Fibroblast of skin of left biceps (primary cell): ENCODE measurements at places on chromosomes 12 and 14.

DNA sequence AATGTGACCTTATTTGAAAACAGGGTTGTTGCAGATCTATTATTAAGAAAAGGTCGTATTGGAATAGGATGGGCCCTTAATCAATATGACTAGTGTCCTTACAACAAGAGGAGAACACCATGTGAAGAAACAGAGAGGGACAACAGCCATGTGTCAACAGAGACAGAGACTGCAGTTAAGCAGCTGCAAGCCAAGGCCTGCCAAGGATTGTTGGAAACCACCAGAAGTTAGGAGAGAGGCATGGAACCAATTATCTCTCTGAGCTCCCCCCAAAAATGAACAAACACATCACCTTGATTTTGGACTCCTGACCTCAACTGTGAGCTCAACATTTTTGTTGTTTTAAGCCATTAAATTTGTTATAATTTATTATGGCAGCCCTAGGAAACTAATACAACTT is 214.6 kb upstream of the PRKD1 start:
- DNase-seq, result no peak

GRCh38 chr14:74942181-74942580 is 13.2 kb downstream of the PGF start:
- DNase-seq, result no peak

GRCh38 chr12:69396041-69396440 is 36.5 kb downstream of the YEATS4 start:
- DNase-seq, result no peak

DNA sequence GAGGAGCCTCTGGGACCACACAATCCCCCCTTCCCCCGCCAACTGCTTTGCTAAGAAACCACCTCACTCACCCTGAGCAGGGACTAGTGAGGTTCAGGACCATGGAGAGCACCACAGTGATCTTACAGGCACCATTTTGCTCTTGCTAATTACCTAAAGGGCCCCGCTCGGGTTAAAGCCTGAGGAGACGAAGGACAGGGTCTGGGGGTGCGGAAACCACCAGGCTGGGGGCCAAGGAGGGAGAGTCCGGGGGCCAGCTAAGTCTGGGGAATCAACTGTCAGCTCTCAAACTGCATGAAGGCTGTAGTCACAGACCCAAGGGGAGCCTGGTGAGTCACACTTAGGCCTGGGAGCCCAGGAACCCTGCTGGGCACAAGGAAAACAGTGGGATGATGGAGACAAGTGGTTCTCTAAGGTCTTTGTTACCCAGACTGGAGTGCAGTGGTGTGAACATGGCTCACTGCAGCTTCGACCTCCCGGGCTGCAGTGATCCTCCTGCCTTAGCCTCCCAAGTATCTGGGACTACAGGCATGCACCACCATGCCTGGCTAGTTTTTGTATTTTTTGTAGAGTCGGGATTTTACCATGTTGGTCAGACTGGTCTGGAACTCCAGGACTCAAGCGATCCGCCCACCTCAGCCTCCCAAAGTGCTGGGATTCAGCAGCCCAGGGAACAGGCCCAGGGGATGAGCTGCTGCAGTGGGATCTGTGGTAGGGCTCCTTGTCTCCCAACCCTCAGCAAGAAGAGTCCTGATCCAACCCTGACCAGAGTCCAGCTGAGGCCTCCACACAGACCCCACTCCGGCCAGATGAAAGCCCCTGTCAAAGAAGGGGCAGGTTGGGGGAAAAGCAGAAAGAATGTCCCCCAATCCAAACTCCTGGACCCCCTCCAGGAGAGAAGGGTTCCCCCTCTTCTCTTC is 98.8 kb downstream of the CALM1 start:
- peak; percentile 13 for DNase-seq

DNA sequence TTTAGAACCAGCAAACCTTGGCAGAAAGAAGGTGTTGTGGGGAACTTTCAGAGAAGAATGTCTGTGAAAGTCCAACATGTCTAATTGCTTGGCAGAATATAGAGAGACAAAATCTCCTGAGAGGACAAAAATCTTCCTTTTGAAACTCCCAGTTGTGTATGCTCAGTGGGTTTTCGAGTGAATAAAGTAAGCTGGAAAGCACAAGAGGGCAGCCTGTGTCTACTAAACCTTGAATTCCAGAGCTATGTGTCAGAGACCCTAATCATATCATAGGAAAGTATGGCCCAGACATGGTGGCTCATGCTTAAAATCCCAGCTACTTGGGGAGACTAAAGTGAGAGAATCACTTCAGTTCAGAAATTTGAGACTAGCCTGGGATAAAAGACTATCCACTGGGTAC is 661.2 kb downstream of the SLC16A7 start:
- peak; percentile 66 for DNase-seq

DNA sequence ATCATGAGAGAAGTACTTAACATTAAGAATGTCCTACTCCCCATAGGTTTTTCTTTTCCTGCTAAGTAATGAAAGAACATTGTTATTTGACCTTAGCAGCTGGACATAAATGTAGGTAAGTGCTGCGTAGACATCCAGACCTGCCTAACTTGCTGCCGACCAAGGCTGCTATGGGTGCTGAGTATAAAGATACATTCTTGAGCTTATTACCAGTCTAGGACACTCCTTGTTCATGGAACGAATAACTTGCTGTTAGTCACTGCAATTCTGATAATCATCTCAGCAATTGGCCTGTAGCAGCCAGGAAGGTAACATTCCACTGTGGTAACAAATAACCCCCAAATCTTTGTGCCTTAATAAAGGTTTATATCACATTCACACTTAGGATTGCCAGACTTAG is 478.1 kb downstream of the VRK1 start:
- DNase-seq, result no peak

DNA sequence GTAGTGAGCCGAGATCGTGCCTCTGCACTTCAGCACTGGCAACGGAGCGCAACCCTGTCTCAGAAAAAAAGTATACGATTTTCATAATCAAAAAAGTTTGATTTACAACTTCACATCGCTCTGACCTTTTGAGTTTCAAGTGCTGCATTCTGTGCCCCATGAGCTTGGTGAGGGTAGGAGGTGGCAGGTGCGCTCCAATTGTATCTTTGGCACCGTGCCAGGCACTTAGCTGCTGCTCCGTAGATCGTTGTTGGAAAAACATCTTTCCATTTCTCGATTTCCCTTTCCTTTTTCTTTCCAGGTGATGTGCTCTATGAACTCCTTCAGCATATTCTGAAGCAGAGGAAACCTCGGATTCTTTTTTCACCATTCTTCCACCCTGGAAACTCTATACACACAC is 203.7 kb downstream of the ETV6 start:
- no peak for DNase-seq

GRCh38 chr14:100110816-100111215 is 45.6 kb downstream of the EVL start:
- DNase-seq, result no peak

DNA sequence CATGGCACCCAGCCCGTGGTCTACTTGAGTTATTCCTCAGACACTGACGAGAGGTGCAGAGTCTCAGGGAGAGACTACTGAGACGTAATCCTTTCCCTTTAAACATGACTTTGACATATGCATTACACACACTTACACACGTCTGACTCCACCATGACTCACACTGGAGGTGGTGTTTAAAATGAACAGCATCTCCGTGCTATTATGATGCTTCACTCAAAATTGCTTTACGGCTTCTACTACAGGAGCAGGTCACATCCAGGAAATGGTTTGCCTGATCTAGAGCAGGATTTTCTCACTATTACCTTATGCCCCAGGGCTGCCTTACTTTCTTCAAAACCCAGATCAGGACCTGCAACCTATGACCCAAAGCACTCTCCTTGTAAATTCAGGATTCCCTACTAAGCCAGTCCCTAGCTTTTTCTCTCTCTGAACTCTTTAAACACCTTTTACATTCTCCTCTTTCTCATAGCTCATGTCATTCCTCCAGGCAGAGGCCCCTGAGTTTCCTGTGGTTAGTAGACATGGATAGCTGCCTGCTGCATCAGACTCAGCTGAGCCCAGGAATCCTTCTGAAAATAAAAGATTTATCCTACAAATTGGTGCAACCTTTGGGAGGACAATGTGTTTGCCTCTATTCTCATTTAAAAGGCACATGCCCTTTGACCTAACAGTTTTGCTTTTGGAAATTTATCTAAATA is 31.2 kb downstream of the TMCC3 start:
- DNase-seq, result peak; percentile 63

- DNase-seq, result peak; percentile 5
Observed at GRCh38 chr14:57199921-57200320, 68.8 kb downstream of the EXOC5 start.

DNA sequence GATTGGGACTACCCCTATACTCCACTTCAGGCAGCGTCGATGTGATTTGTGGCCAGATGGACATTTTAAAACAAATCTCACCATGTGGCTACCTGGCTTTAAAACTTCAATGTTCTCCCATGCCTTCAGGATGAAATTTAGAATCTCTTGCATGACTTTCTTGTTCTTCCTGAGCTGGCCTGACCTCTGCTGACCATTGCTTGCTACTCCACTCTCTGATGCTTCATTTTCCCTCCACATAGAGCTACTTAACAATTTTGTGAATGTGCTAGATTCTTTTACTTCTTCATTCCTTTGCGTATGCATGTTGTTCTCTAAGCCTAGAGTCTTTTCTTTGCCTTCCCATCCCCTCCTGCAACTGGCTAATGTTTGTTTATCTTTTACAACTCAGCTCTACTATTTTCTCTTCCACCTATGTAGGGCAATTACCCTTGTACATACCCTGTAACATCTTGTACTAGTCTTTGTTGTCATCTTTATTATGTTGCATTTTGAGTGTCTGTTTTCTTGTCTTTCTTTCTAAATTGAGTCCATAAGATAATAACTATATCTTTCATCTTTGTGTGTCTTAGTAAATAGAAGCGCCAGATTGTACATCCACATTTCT is 41.2 kb downstream of the YLPM1 start:
- DNase-seq, result no peak

DNA sequence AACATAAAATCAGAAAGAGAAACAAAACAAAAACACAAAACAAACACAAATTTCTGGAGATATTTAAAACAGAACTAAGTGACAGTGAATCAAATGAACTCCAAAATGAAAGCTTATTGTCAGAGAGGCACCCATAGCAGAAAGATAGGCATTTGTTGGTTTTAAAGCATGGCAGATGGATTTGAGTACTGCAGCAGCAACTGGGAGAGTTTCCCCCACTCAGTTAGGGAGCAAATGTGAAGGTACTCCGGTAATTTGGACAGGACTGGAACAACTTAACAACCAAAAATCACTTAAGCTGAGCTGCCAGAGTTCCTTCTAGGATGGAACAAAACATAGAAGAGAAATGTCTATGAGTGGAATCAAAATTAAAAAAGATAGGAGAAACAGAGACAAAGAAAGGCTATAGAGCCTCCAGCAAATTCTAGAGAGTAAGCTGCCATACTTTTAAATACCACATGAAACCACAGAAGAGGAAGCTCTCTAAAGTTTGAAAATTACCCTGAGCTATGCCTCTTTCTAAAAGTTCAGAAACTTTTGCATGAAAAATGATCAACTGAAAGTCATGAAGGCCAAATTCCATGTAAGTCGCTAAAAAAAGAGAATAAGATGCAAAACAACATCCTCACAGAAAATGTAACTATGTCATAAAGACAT is 1248.3 kb upstream of the USP15 start:
- DNase-seq, result no peak

DNA sequence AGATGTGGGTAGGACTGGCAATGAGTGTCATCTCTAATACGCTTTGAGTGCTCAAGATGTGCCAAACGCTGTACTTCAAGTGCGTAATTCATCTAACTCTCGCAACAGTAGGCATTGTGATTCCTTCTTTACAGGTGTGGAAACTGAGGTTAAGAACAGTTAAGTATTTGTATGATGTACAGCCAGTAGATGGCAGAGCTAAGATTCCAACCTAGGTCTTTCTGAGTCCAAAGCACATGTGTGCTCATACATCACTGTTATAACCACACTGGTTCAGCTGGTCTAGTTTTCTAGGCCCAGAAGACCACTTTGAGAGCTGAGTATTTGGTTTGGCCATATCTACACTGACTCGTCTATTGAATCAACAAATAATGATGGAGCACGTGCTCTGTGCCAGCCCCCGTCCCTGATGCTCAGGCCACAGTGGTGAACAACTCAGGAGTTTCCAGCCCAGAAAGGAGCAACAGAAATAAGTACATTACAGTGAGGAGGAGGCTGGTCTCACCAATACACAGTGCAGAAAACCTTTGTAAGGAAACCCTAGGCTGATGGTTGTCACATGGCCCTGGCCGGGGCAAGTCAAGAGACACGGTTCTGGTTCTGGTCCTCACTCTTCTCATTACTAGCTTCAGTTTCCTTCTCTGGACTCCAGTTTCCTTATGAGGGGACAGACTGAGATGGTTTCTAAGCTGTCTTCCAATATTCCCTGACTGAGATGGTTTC is 69.3 kb upstream of the SCN8A start:
- no peak for DNase-seq

GRCh38 chr14:74652541-74652940 is 40.5 kb upstream of the LTBP2 start:
- DNase-seq, result no peak

- no peak for DNase-seq
Observed at GRCh38 chr12:89928467-89928866, 219.8 kb upstream of the ATP2B1 start.

GRCh38 chr12:6200256-6201212 is at the start of gene CD9:
Gene CD9, plus strand, starts transcription at chr12:6200400. Its CDS starts 100 bp downstream, at chr12:6200500.
- no peak for DNase-seq

DNA sequence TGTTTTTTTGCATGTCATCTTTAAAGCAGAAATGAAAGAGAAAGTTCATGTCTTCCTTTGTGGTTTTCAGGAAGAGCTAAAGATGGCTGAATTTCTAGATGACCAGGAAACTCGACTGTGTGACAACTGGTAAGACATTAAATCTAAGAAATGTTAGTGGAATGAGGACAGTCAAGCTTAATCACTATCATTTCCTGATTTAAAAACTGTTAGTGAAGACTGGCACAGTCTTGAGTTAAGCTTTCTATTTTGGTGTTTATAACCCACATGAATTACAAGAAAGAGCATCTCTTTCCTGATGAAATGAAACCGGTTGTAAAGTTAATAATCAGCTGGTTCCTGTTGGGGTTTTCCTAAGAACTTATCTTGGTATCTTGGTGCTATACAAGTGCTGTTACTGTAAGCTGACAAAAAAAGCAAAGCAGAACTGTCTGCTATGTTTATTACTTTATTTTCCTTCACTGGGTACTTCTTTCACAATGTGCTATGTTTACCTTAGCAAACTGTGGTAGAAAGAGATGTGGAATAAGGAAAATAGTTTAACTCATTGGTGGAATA is 5.2 kb downstream of the TRAFD1 start:
- DNase-seq, result no peak

DNA sequence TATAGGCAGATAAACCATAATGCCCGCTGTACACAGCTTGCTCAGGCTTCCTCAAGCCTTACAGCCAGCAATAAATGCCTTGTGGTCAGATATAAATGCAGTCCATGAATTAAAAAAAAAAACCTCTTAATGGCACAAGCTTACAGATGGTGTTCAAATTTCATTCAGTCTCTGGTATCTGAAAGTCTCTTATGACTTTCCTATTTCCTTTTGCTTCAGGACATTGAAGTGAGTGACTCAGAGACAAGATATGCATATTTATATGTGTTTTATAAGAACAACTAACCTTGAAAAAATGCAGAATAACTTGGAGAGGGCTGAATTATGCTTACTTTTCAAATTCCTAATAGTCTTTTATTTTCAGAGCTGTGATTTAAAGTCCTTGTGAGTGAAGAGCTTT is 426.9 kb upstream of the MIS18BP1 start:
- DNase-seq, result peak; percentile 78

- DNase-seq, result no peak
Observed at GRCh38 chr12:84692071-84692470, 220.5 kb downstream of the SLC6A15 start.

- no peak for DNase-seq
Observed at GRCh38 chr12:46185686-46186085, 83.2 kb downstream of the SLC38A1 start.

- DNase-seq, result no peak
Observed at GRCh38 chr14:59055006-59055405, 133.5 kb upstream of the DAAM1 start.
